ENCODE measurements at places on chromosomes 1 and 21.

GRCh38 chr1:21638531-21639341 is 30.4 kb downstream of the RAP1GAP start:
- DNase-seq, result no peak

GRCh38 chr1:64403331-64403730 is 66.6 kb upstream of the CACHD1 start:
- no peak for DNase-seq

DNA sequence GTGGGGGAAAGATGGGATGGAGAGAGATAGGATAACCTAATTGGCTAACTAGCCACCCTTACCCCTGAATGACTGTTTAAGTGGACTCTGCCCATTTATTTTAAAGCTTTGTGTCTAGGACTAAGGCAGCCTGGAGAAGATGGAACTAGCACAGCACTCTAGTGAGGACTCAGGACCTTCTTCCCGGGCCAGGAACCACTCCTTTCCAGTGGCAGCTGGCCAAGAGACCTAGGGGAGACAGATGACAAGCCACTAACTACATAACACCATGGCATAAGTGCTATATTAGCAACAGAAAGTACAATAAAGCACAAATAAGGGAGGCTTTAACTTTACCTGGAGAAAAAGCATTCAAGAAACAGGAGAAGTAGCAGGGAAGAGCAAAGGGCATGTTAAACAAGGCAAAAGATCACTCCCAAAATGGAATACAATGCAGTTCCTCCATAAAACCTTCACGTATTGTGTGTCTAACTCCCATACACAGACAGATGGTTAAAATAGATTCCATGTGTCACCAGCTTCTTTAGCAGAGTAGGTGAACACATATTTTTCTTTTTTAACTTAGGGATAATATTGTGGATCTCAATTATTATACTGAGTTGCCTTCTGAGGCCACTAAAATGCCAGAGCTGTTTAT is 20.6 kb downstream of the CLCA1 start:
- no peak for DNase-seq

- no peak for DNase-seq
Observed at GRCh38 chr1:207033302-207033701, 746 bp upstream of the C1orf116 start.

DNA sequence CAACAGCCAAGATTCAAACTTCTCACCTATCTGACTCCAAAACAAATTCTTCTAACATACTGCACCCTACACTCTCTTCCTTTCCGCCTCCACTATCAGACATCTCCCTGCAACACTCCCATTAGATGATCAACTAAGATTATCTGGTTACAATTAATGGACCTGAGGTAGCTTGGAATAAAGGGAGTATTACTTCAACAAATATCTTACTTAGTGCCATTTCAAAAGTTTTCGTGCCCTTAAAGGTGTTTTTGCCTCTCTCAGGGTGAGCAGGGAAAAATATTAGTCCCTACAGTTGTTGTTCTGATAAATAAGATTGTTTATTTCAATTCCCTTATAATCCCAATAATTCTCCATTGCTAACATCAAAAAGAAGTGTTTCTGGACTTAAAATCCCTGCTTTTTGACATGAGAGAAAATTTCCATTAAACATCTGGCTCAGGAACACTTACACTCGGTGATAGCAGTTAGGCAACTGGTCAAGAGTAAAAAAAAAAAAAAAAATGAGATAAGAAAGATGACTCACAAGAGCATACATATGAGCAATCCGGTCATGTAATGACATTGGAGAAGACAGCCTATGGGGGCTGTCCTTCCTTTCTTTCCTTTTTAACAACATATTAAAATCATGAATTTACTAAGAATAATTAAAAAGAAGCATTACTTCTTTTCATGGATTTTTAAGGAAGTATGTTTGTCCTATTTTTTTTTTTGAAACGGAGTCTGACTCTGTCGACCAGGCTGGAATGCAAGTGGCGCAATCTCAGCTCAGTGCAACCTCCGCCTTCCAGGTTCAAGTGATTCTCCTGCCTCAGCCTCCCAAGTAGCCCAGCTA is 7.6 kb downstream of the RSBN1 start:
- DNase-seq, result no peak
